Stimulated activated naive CD4-positive, alpha-beta T cell (primary cell): ENCODE measurements at places on chromosomes 11 and 22.

DNA sequence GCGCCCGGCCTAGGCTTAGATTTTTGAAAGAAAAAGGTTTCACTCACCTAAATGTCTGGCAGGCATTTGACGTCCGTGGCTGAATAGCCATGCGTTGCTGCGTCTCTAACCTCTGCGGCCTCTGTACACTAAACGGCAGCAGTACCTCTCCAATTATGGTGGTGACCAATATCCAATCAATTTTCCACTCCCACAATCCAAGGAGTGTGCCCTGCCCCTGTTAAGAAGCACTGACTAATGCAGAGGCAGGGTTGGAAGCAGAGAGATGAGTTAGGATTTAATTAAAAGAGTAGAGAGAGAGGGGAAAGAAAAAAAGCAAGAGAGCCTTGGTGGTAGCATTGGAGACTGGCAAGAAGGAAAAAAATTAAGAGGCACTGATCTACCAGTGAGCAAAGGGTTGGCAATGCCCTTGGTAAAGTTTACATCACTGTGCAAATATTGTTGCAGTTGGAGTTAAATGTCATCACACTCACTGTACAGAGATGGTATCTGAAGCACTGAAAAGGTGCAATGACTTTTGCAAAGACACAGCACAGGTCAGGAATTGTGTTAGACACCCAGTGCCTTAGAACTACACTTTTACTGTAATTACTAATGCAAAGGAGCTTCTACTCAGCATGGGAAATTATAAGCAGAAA, 526.7 kb downstream of the NTM start:
- no peak for DNase-seq

DNA sequence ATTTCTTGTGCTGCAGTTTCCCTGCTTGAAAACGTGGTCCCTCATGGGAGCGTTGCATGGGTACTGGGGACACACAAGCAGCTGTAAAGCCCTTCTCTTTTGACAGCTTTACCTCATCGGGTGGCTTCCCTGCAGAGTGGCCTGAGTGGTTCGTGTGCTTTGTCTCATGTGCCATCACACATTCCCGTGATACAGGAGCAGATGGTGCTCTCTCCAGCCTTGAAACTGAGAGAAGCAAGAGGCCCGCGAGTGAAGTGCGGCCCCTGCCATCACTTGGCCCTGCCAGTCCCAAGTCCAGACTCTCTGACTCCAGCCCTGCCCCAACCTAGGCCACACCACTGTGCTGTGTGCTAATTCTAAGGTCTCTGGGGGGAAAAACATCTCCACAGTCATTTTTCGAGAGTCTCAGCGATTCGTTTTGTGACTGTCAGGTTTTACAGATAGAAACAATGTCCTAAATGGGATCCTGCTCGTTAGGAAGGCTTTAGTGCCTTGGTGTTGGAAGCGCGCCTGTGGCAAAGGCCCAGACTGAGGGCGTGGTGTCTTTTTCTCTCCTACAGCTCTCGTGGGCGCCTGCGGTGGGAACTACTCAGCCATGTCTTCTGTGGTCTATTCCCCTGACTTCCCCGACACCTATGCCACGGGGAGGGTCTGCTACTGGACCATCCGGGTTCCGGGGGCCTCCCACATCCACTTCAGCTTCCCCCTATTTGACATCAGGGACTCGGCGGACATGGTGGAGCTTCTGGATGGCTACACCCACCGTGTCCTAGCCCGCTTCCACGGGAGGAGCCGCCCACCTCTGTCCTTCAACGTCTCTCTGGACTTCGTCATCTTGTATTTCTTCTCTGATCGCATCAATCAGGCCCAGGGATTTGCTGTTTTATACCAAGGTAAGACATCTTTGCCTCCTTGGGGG, 64.2 kb downstream of the KREMEN1 start:
- DNase-seq = no peak

GRCh38 chr11:64624883-64625481, 34.0 kb downstream of the SLC22A12 start:
- DNase-seq = no peak

DNA sequence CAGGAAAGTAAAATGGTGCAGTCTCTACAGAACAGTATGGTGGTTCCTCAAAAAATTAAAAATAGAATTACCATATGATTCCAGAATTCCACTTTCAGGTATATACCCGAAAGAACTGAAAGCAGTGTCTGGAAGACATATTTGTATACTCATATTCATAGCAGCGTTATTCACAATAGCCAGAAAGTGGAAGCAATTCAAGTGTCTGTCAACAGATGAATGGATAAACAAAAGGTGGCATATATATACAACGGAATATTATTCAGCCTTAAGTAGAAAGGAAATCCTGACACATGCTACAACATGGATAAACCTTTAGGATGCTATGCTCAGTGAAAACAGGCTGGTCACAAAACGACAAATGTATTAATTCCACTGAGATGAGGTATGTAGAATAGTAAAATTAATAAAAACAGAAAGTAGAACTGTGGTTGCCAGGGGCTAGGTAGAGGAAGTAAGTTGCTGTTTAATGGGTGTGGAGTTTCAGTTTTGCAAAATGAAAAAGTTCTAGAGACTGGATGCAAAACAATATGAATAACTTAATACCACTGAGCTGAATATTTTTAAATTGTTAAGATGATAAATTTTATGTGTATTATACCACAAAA, 14.5 kb downstream of the SAA1 start:
- no peak for DNase-seq

DNA sequence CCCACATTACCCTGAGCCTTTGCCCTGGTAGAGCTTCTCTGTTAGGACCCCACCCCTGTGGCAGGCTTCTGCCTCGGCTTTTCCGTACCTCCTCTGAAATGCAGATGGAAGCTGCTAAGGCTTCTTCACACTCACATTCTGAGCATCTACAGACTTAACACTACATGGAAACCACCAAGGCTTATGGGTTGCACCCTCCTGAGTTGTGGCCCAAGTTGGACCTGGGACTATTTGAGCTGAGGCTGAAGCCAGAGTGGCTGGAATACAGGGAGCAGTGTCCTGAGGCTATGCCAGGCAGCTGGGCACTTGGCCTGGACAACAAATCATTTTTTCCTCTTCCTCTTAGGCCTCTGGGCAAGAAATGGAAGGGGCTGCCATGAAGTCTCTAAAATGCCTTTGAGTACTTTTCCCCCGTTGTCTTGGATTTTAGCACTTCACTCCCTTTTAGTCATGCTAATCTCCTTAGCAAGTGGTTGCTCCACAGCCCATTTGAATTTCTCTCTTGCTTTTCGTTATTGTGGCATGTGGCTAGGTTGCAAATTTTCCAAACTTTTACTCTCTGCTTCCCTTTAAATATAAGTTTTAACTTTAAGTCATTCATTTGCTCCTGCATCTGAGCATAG, 114.8 kb upstream of the FIBIN start:
- no peak for DNase-seq
